Frontal cortex (tissue), 4 donors: ENCODE measurements at places on chromosomes 11 and 22.

DNA sequence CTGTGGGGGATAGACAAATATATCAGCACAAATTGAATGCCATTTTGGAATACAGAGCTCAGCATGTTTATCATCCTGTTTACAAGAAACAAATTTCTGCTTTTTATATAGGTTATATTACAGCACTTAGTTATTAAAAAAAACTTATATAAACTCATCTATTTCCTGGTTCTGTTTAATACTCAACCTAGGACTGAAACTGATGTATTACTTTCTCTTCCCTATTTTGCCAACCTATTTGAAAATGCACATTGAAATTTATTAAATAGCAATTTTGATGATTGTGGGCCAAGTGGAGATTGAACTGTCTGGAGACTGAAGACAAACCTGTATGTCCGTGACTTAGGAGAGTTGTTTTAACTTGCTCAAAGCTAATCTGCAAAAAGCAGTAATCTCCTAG is 288.3 kb upstream of the ANO3 start:
- no peak for DNase-seq

- no peak for DNase-seq
These were observed 11.7 kb upstream of the HTATIP2 start for GRCh38 chr11:20351751-20352262.

- no peak for DNase-seq
These were observed 489.7 kb downstream of the MIAT start for GRCh38 chr22:27146866-27147633.

DNA sequence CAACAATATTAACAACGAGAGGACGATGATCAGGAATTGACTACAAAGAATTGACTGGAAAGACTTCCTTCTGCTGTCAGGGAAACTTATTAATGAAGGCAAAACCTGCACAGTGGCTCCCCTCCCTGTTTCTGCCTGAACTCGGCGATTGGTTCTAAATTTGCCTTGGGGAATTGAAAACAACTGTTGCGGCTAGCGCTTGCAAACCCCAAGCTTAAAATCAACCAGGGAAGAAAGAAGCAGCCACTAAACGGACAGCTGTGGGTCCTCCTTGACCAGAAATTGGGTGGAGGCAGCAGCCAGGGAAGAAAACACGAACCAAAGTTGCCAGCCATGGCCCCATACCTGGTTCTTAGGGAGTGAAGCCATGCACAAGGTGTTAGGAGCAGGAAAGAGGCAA is 383.5 kb upstream of the CADM1 start:
- no peak for DNase-seq

DNA sequence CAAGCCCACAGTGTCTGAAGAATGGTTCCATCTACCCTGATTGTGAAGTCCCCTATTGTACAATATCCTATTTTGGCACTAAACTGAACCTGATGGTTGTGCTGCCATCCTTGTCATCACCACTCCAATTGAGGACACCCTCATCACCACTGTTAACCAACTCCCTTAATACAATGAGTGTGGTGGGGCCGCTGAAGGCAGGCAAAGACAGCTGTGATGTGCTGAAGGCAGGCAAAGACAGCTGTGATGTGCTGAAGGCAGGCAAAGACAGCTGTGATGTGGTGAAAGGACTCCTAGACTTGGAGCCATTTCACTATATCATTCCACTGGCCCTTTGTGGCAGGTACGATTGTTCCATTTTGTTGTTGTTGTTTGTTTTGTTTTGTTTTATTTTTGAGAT is 481.6 kb downstream of the SOX6 start:
- DNase-seq = no peak

- DNase-seq = no peak
These were observed 337.8 kb downstream of the MIAT start for GRCh38 chr22:26995235-26995634.

GRCh38 chr22:38784856-38785255 is 9.1 kb downstream of the DNAL4 start:
- DNase-seq = no peak

- DNase-seq = no peak
These were observed 10.6 kb downstream of the MUC5B start for GRCh38 chr11:1233351-1234053.

DNA sequence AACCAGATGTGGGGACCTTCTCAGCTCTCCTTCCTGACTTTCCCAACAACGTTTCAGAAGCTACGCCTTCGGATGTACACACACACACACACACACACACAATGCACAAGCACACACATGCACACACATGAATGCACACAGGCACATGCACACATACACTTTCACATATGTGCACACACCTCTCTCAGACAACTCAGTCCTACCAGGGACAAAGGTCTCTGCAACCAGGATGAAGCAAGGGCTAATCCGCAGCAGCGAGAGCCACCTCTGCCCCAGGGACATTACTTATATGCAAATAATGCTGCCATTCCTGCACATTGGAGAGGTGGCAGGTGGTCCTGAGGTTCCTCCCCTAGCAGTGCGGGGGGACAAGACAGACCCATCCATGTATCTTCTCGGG is 27.4 kb upstream of the LINC01488 start:
- DNase-seq = no peak
